MCF 10A (cell line): ENCODE measurements at places on chromosomes 3 and 15. TPM values are rescaled to one million over a fixed set of nuclear protein-coding genes. Genes with fewer than 3 reads are reported as not detected.

- DNase-seq, result peak; percentile 76
These were observed 34.4 kb upstream of the TNFSF10 start for GRCh38 chr3:172557515-172558220.

The CCDC54 gene
- not detected in 2 replicates for total RNA-seq

DNA sequence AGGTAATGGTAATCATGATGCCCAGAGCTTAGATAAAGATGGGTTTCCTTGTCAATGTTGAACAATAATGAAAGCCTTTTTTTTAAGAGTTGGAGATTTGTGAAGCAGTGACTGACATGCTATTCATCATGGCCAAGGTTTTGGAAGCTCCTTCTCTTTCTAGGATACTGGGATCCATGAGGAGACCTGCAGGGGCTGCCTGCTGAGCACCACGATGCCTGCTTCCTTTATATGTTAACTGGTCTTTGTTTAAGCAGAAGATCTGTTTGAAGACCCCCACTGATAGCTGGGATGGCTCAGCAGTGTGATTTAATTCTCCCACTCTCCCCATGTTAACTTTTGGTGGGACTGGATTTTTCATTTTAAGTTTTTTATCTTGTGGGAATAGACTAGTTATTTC is 15.8 kb downstream of the RBP1 start:
- no peak for DNase-seq

DNA sequence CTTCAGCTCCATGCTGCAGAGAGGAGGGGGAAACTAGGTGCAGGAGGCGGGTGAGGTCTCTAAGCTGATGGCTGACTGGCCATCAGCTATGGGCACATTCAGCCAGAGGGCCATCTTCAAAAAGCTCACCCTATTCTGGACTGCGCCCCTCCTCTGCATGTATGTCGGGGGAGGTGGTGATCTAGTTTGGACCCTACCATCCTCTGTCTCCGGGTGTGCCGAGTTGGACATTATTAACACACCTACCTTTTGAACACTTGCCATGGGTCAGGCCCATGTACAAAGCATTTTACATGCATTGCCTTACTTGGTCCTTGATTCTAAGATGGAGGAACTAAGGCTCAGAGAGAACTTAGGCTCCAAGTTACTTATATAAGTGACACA is 1.4 kb downstream of the NISCH start:
- DNase-seq, result no peak

- peak; percentile 61 for DNase-seq
These were observed 30.8 kb downstream of the LAMP3 start for GRCh38 chr3:183131735-183132134.

DNA sequence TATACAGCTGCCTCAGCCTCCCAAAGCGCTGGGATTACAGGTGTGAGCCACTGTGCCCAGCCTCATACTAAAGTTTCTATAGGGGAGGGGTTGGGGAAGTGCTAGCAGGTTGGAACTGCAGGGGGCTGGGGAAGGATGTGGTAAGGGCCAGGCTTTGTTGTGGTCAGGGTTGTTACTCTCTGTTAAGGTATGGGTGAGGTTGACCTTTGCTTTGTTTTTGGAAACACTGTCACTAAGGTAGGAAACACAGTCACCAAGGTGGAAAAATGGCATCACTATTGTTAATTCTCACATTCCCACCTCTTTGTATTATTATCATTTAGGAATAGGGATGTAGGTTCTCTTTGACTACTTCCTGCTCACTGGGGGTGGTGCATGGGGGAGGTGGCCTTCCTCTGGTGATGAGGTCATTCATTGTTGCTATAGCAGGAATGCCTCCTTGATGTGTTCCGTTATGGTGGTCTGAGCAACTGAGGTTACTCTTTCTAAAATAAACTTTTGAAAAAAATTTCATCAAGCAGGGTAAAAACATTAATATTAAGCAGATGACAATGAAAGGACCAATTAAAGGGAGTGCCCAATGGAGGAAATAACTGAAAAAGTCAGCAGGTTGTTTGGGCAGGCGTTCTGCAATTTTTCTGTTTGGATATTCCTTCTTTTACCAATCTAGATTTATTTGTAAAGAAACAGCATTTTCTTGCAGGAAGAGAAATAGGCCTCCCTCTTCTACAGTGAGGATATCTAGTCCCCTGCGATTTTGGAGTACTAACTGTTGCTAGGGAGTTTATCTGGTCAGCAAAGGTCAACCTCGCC is 150.5 kb downstream of the WDR76 start:
- DNase-seq, result no peak

GRCh38 chr3:132598181-132598580 is 1.1 kb downstream of the ACKR4 start:
- no peak for DNase-seq

DNA sequence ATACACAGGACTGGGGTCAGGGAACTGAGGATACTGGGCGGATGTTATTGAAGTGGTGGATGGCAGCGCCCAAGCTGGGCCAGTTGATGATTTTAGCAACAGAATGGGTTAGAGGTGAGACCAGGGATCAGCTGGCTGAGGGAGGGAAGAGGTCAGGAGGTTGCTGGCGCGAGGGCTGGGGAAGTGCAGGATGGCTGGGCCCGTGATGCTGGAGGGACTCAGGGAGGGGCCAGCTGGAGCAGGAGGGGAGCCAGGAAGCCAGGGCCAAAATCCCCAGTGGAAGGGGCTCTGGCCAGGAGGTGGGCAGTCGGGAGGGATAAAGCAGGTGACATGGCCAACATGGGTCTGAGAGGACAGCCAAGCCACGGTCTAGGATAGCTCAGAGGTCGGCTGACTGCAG is 178.0 kb downstream of the NSMCE3 start:
- DNase-seq, result no peak

DNA sequence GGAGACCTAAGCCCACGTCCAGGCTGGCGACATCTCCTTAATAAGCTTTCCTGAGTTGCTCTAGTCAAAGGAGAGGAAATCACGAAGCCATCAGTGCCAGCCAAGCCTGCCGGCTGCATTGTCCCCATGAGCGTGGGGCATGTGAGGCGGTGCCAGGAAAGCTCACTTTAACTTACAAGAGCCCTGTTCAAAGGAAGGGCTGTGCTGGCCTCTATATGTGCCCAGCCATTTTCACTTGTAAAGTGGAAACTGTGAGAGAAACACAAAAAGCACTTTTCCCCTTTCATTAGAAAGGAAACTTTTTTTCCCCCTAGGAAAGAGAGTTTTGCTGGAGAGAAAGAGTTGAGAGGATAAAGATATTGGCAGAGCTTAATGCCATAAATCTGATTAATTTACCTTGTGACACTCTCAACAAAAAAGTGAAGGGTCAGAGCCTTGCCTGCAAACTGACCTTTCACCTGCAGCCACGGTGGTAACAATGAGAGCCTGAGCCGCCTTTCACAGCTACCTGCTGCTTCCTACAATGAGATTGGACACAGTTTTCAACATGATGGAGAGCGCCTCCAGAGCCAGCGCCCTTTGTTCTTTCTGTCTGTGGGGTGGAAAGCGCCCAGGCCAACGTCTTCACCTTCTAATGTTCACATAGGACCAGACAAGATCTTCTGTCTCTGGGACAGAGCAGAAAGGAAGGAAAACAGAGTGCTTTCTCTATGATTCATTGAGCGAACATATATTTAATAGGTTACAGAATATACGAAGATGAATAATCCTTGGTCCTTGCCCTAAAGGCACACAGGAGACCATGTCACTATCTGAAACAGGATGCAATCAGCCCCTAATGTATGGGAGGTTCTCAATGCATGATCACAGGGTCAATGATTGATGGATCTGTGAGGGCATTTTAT is 233.1 kb upstream of the HES1 start:
- DNase-seq, result no peak

- no peak for DNase-seq
These were observed 80.3 kb upstream of the FLNB start for GRCh38 chr3:57927916-57928315.

DNA sequence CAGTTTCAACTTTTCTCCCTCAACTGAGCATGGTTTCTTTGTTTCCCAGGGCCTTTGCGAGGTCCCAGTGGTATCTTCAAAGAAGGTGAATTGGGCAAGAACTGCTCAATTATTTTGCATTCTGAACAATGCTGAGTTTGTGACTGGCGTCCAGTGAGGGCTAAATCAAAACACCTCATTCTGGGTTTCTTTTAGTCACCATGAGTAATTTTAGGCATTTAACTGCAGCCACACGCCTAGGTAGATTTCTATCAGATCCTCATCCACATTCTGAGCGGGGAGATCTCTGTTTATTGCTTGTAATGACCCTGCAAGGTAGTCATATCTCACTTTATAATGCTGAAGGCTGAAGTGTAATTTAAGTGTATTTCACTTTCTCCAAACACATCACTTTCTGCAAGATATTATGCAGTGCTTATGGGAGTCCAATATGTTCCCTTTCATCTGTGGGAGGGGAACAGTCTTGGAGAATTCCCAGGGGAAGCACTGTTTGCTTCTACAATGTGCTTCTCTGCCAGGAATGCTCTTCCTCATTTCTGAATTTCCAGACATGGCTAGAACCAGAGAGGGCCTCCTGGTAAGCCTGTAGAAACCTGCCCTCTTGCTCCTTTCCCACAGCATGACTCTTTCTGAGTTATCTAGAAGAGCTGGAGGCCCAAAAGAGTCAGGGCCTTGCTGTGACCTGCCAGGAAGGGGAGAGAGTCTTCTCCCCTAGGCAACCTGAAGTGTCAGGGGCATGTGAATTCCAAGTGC is 91.7 kb downstream of the FRMD4B start:
- peak; percentile 72 for DNase-seq

DNA sequence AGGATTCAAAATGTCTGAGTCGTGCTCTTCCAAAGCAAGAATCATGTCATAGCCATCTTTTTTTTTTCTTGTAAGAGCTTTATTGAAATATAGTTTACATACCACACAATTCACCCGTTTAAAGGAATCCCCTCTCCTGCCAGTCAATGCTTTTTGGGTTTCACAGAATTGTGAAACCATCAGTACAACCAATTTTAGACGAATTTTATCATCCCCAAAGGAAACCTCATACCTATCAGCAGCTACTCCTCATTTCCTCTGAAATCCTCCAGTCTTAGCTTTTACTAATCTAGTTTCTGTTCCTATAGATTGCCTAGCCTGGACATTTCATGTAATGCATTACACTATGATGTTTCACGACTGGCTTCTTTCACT is 39.6 kb downstream of the ADIPOQ start:
- no peak for DNase-seq
